NAMALWA (cell line): ENCODE measurements at places on chromosomes 4 and X.

- peak; percentile 0 for DNase-seq
Measured at GRCh38 chrX:138711399-138712347, at the start of gene FGF13. Gene FGF13, minus strand, starts transcription at chrX:138711717. Its CDS starts 714 bp downstream, at chrX:138711003.

DNA sequence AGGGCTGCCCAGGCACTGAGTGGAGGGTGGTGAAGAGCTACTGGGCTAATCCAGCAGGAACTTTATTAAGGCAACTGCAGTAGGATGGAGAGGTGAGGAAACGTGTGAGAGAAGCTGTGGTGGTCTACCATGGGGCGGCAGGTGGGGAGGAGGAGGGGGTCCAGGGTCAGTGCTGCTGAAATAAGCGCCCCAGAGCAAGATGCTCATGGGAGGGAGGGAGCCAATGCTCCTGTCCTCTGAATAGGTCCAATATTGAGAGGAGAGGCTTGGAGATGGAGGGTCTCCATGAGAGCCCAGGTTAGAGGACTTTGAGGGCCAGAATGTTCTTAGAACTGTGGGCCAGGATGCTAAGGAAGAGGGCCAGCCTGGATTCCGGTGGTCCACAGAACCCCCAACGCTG lies 35.2 kb downstream of the EVC start:
- no peak for DNase-seq

GRCh38 chr4:53767482-53767881 lies 176.2 kb upstream of the LNX1 start:
- DNase-seq: no peak

DNA sequence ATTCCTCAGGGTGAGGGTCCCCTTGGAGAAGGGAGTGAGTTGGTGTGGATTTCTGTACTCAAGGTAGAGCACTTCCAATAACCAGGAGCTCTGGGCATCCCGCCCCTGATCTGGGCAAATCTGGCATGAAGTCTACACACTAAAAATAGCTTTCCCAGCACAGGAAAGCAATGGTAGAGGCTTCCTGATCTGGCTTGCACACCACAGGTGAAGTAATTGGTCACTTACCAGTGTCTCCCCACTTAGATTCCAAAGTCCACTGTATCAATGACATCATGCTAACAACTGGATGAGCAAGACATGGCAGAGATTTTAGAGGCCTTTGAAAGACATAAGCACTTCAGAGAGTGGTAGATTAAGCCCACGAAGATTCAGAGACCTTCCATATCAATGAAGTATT lies 17.8 kb upstream of the IDS start:
- DNase-seq: no peak

DNA sequence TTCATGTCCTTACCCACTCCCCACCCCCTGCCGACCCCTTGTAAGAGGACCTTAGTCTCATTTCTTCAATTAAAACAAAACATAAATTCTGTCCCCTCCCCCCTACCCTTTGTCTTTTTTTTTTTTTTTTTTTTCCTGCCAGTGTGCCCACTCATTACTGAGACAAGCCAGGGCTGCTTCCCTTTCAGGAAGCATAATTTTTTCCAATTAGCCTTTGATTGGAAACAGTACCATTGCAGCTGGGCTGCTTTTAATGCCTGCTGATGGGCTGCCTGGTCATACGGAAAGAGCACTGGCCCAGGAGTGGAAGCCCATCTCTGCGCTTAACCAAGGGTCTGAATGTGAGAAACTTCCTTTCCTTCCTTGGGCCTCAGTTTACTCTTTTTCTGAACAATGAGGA lies 18.6 kb upstream of the CAPN6 start:
- DNase-seq: no peak

DNA sequence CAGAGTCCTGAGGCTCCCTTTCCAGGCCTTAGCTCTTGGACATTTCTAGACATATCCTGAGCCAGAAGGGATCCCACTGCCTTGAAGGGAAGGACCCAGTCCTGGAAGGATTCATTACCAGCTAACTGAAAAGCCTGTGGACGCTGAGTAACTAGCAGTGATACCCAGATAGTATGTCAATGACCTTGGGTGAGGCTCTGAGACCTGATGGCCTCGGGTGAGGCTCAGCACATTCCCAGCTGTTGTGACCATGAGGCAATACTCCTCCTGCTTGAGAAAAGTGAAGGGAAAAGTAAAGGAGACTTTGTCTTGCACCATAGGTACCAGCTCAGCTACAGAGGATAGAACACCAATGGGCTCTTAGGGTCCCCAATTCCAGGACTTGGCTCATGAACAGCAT lies 268.1 kb downstream of the DKK2 start:
- no peak for DNase-seq

DNA sequence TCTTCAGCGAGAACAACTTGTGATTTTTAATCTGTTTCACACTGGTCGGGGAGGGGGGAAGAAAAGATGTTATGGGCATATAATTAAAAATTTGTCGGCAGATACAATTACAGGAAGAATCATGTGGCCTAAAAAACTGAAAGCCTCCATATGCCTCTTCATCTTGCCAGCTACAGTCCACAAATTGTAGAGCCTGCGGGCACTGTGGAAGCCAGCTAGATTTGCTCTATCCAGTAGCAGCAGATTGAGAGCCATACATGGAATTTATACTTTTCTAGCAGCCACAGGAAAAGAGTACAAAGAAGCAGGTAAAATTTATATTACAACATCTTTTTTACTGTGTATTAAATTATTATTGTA lies 147.3 kb downstream of the TBL1X start:
- DNase-seq: no peak

- no peak for DNase-seq
Measured at GRCh38 chrX:118215346-118215745, 98.7 kb upstream of the KLHL13 start.

DNA sequence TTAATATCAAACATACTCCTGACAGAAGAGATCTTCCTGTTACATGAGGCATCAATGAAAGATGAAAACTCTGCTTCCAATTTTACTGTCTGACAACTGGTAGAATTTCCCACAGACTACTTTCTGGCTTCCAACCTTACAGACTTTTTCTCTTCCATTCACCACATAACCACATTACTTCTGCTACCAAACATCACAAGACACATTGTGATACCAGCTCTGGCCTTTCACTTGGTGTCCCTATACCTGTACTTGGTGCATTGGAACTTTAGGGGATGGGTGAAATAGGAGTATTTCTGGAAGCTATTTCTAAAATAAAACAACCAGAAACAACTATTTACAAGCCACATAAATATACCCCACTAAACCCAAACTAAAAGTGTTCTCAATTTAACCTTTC lies 20.5 kb downstream of the AMTN start:
- no peak for DNase-seq

GRCh38 chr4:7662507-7662846 lies 227.7 kb upstream of the PSAPL1 start:
- no peak for DNase-seq
